ENCODE measurements at places on chromosomes 6 and 20. TPM values are rescaled to one million over a fixed set of nuclear protein-coding genes. Genes with fewer than 3 reads are reported as not detected.

RAET1G gene
- total RNA-seq, result 1.1 TPM

DNA sequence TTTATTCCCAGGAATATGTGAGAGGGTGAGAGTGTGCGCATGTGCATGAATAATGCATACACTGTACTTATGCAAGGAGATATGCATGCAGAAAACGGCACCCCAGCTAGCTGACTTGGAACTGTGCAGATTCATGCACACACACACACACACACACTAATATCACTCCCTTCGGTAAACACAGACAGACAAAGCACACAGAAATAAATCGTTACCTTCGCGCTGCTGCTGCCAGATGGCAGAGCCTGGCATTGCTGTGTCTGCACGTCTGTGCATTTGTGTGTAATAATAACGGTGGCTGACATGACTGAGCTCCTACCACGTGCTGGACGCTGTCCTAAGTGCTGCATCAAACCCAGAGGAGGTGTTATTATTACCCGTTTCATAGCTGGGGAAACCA, 36.8 kb downstream of the PREX1 start:
- DNase-seq, result no peak

DNA sequence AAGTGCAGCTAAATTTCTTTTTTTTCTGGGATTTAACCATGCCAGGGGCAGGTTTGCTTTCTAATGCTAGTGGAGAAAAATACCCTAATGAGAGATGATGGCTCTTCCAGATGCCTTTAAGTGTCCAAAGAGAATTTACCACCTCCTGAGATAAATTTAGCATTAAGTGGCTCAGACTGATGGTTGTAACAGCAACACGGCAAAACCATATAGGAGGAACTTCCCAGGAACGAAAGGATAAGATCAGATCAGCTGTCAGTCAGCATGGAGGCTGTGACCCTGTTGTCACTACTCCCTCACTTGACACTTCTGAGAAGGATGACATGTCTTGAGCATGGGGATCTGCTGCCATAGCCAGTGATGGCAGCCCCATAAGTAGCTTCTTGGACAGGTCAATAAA, 860.0 kb downstream of the QKI start:
- DNase-seq, result no peak

GRCh38 chr20:38985603-38986170, 23.5 kb downstream of the DHX35 start:
- DNase-seq, result no peak

Data from left cardiac atrium (tissue), 4 donors.